Esophagus squamous epithelium (tissue), 5 donors: ENCODE measurements at places on chromosomes 11 and 22.

DNA sequence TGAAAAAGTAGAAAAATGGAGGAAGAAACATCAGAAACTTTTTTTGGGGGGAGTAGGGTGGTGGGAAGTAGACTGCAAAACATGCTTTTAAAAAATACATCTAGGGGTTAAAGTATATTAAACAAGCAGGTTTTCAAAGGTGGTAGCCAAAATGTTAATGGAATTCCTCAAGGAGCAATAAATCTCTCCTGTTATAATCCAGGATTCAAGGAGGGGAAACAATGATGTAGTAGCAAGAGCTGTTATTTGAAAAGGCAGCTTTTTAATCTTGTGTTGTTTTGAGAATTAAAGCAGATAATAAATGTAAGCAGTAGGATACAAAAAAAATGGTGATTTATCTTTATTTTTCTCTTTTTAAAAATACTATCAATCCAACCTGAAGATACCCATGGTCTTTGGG is 736.5 kb upstream of the CCDC90B start:
- no peak for DNase-seq

DNA sequence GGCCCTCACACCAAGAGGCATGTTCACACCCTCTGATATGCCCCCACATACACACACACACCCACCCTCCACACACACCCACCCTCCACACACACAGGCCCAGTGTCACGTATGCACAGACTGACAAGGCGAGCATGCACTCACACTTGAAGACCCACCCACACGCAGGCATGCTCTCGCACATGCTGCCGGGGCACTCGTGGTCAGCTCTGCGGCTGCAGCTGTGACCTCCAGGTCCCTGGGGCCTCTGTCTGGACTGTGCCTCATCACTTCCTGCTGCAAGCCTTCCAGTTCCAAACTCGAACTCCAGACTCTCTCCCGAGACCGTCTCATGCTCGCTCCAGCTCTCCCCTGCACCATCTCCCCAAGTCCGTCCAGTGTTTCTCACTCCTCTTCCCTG is 9.5 kb downstream of the DCHS1 start:
- DNase-seq = no peak

DNA sequence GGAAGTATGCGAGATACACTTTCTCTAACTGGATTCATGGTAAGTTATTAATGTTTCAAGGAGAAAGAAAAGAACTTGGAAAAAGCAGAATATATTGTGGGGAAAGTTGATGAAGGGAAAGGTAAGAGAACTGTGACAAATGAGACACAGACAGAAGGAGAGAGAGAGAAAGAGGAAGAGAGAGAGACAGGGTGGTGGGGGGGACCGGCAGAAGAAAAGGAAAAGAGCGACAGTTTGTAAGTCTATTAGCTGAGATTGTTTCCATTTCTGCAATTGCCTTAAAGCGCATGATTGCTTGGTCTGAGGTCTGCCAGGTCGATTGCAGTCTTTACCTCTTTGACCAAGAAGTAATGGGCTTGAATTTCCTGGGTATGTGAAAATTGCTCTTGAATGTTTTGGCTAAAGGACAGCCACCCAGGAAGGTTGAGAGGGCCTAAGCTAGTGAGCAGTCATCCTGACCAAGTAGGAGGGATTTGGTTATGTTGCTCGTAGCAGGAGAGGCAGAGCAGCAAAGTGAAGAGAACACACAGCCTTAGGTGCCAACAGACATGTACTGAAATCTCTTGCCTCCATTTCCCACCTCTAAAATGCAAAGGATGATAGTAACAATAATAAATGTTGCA is 23.6 kb upstream of the TMA7B start:
- DNase-seq = no peak

DNA sequence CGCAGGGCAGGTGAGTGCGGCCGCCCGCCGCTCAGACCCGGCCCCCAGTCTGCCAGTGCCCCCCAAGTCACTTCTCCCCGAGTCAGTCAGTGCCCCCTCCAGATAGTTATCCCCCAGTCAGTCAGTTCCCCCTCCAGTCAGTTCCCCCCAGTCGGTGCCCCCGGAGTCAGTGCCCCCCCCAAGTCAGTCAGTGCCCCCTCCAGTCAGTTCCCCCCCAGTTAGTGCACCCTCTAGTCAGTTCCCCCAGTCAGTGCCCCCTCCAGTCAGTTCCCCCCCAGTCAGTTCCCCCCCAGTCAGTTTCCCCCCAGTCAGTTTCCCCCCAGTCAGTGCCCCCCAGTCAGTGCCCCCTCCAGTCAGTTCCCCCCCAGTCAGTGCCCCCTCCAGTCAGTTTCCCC is 411 bp downstream of the PPP6R2 start:
- DNase-seq = no peak

- DNase-seq = no peak
Observed at GRCh38 chr11:83471831-83472727, 185.9 kb upstream of the CCDC90B start.

- no peak for DNase-seq
Observed at GRCh38 chr11:6771926-6772893, at the start of gene OR2AG2. OR2AG2 (minus strand) TSS chr11:6771976; CDS start chr11:6768957, 3,019 bp downstream.

DNA sequence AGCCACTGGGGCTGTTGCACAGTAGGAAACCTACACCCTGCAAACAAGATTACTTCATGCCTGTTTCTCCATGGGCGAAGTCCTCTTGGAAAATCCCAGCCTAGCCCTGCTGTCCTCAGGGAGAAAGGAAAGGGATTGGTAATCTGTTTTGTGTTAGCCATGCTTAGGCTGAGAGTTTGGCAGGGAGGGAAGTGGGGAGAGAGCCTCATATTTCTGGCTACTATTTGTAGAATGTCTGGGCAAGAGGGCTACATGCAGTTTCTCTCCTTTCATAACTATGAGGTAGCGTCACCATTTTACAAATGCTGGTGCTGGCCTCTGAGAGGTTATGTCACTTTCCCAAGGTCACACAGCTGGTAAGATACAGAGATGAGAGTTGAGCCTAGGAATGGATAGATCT is 737 bp upstream of the MFRP start:
- DNase-seq = no peak

DNA sequence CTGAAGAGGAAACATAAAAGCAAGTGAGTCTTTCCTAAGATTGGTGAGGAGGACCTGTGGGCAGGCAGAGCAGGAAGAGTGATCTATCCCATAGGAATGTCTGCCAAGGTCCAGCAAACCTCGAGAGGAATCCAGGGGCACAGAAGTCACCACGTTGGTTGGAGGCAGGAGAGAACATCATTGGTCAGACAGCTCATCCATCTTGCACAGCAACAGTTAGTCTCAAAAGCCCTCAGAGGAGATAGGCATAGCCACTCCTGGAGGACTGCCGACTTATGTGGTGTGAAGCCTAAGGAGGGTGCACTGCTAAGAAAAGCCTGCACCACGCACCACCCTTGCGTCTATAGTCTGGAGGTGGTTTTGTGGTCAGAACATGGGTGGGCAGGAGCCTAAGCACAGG is 109.1 kb downstream of the RASSF10 start:
- DNase-seq = no peak

- no peak for DNase-seq
Observed at GRCh38 chr11:34466802-34467488, 28.2 kb downstream of the CAT start.

GRCh38 chr11:554428-555226 is 5.9 kb downstream of the LMNTD2 start:
- no peak for DNase-seq

GRCh38 chr11:1196516-1197391 is 26.1 kb upstream of the MUC5B start:
- DNase-seq = no peak
